ENCODE measurements at places on chromosomes 12 and 14. TPM values are rescaled to one million over a fixed set of nuclear protein-coding genes. Genes with fewer than 3 reads are reported as not detected.

The CLEC2A gene
- total RNA-seq, result not detected

The PARPBP gene
- total RNA-seq, result 15.6 TPM

The KCNH3 gene
- total RNA-seq, result not detected

The PCED1B gene
- total RNA-seq, result 0.28 TPM

DNA sequence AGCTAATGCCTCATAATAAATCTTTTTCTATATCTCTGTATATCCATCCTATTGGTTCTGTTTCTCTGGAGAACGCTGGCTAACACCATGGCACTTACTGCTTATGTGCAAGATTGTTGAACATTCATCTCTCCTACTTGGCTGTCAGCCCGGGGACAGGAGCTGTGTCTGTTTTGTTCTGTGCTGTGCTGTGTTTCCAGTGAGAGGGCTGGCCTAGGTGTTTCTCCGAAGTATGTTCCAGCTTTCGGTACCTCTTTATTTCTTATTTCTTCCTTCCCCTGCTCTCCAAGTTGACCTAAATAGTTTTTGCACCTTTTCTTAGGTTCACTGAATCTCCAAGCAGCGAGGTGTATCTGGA, 18.8 kb upstream of the NR4A1 start:
- H3K27ac ChIP-seq, result 0 out of 2 replicates have a peak overlapping the region, but pooled peaks have one; percentile 25
- H3K27me3 ChIP-seq, result no peaks in the 10 kb centered on the region
- DNase-seq, result peak; percentile 80

- H3K27ac ChIP-seq, result no peak overlapping the region
- no peak overlapping the region for H3K4me3 ChIP-seq
- peaks cover 5% of the 10 kb centered on the region for H3K4me1 ChIP-seq
- H3K36me3 ChIP-seq, result peaks cover 5% of the 10 kb centered on the region
- DNase-seq, result peak; percentile 31
Measured at GRCh38 chr12:79778802-79779448, 88.2 kb upstream of the PAWR start.

GRCh38 chr12:120783197-120783596, 57.6 kb downstream of the ACADS start:
- H3K27ac ChIP-seq, result no peak overlapping the region
- peak; percentile 87 for DNase-seq
- peaks cover 4% of the 10 kb centered on the region for H3K4me1 ChIP-seq
- H3K36me3 ChIP-seq, result peaks cover 10% of the 10 kb centered on the region
- no peak overlapping the region for H3K4me3 ChIP-seq

DNA sequence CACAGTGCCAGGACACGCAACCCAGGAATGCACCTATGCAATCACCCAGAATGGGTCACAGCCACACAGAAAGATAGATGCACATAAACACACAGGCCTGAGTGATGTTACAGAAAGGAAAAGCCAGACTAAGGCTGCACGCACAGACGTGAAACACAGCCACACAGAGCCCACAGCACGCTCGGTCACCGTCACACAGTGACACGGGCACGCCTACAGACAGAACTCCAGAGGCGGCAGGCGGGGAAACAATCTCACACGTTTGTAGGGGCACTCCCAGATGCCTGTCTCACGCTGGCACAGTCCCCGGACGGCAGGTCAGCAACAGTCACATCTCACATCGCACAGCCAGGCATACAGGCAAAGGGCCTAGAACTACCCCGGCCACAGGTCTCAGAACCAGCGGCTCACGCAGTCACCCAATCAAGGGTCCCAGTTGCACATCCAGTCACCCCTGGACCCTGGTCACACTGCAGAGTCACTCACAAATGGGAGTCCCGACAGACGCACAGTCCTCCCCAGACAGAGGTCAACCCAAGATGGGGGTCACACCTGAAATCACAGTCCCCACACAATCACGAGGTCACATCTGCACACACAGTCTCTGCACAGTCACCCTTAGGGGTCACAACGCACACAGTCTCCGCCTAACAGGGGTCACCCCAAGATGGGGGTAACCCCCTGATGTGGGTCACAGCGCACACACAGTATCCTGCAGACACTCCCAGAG, 790 bp downstream of the SSH1 start:
- peak overlapping the region; percentile 93 for H3K4me3 ChIP-seq
- no peaks in the 10 kb centered on the region for H3K27me3 ChIP-seq

GRCh38 chr12:40215982-40216381, 8.8 kb upstream of the LRRK2 start:
- no peaks in the 10 kb centered on the region for H3K27me3 ChIP-seq
- H3K4me3 ChIP-seq, result no peak overlapping the region
- H3K4me1 ChIP-seq, result no peaks in the 10 kb centered on the region
- H3K27ac ChIP-seq, result no peak overlapping the region
- H3K36me3 ChIP-seq, result no peaks in the 10 kb centered on the region

- H3K36me3 ChIP-seq, result no peaks in the 10 kb centered on the region
- no peak overlapping the region for H3K4me3 ChIP-seq
- no peak for DNase-seq
- H3K27ac ChIP-seq, result no peak overlapping the region
Measured at GRCh38 chr14:97977651-97978261, 1180.6 kb downstream of the VRK1 start.

- peak; percentile 93 for DNase-seq
- H3K4me3 ChIP-seq, result no peak overlapping the region
- no peak overlapping the region for H3K27ac ChIP-seq
- H3K27me3 ChIP-seq, result peaks cover 36% of the 10 kb centered on the region
- peaks cover 9% of the 10 kb centered on the region for H3K4me1 ChIP-seq
Measured at GRCh38 chr14:69263364-69263763, 3.4 kb downstream of the GALNT16 start.

- H3K27ac ChIP-seq, result peak overlapping the region; percentile 91
- H3K36me3 ChIP-seq, result no peaks in the 10 kb centered on the region
- H3K27me3 ChIP-seq, result peaks cover 7% of the 10 kb centered on the region
- no peak overlapping the region for H3K4me3 ChIP-seq
- peaks cover 10% of the 10 kb centered on the region for H3K4me1 ChIP-seq
Measured at GRCh38 chr14:103199124-103199523, 75.9 kb downstream of the TNFAIP2 start.

GRCh38 chr12:26938701-26939062, 412 bp downstream of the FGFR1OP2 start:
- no peaks in the 10 kb centered on the region for H3K36me3 ChIP-seq
- peaks cover 2% of the 10 kb centered on the region for H3K4me1 ChIP-seq
- H3K4me3 ChIP-seq, result peak overlapping the region; percentile 89
- no peaks in the 10 kb centered on the region for H3K27me3 ChIP-seq
- no peak for DNase-seq

DNA sequence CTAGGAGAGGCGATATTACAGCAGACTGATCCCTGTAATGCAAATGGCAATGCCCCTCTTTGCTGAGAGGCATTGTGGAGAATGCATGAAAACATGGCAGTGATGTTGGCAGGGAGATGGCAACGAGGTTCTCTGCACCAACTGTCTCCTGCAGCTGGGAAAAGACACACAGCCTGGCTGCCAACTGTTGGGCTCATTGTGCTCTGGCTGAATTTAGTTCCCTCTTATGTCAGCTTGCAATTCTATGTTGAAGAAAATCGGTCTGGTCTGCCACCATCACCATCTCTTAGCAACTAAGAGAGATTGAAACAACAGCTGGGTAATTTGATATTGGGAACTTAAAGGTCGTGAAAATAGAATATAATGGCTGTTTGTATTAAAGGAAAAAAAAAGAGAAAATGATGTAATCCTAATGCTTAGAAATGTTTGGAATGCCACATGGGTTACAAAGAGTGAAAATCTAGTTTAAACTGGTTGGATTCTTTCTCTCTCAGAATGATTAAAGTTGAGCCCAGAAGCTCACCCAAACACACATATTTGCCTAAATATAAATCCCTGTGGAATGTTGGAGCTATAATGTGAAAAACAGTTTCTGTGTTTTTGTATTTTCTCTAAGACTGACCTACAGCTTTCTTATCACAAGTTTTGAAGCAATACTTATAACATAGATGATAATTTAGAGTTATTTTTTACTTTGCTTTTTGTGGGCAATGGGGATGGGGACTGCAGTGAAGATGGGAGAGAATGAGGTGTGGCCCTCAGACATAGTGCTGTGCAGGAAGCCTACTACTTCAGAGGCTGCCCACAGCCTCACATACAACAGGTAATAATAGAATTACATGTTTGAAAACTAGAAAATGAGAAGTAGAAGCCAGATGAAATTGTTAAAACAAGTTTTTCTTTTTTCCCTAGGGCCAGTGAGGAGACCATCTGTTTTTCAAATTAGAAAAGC, 143.7 kb downstream of the AKAP6 start:
- peak overlapping the region; percentile 99 for H3K27ac ChIP-seq
- no peaks in the 10 kb centered on the region for H3K36me3 ChIP-seq
- no peak overlapping the region for H3K4me3 ChIP-seq
- DNase-seq, result peak; percentile 81

GRCh38 chr14:70707138-70708038, 65.7 kb downstream of the TTC9 start:
- no peak overlapping the region for H3K4me3 ChIP-seq
- no peaks in the 10 kb centered on the region for H3K4me1 ChIP-seq
- H3K36me3 ChIP-seq, result no peaks in the 10 kb centered on the region
- no peak overlapping the region for H3K27ac ChIP-seq
- DNase-seq, result peak; percentile 41

- peak; percentile 44 for DNase-seq
- H3K27me3 ChIP-seq, result peaks cover 7% of the 10 kb centered on the region
- H3K4me1 ChIP-seq, result peaks cover 2% of the 10 kb centered on the region
- H3K36me3 ChIP-seq, result no peaks in the 10 kb centered on the region
- H3K27ac ChIP-seq, result no peak overlapping the region
Measured at GRCh38 chr14:32397861-32398640, 69.0 kb downstream of the AKAP6 start.

The GLI1 gene
- 1.4 TPM for total RNA-seq

The PTPN6 gene
- total RNA-seq, result under 0.01 TPM

DNA sequence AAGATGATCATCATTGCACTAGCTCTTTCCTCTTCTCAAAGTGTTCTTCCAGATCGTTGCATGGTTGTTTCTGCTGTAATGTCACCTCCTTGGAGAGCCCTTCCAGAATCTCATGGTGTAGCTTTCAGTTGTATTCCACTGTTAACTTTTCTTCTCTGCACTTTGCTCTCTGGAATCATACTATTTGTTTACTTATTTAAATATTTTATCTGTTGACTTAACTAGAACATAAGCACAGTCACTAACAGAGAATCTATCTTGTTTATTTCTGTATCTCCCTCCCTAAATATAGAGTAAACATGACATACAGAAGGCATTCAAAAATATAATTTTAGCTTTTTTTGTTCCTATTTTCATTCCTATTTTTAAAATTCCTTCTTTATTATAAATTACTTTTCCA, 11.8 kb downstream of the LIN7A start:
- H3K4me1 ChIP-seq, result peaks cover 2% of the 10 kb centered on the region
- H3K27ac ChIP-seq, result no peak overlapping the region
- no peaks in the 10 kb centered on the region for H3K27me3 ChIP-seq
- H3K36me3 ChIP-seq, result no peaks in the 10 kb centered on the region
- H3K4me3 ChIP-seq, result no peak overlapping the region
- DNase-seq, result no peak

The KRT8 gene
- 14.2 TPM for total RNA-seq

- no peaks in the 10 kb centered on the region for H3K36me3 ChIP-seq
- H3K27ac ChIP-seq, result no peak overlapping the region
- no peak overlapping the region for H3K4me3 ChIP-seq
- 0 out of 2 replicates have a peak, but pooled peaks cover 2% of the 10 kb centered on the region for H3K4me1 ChIP-seq
- no peaks in the 10 kb centered on the region for H3K27me3 ChIP-seq
- DNase-seq, result peak; percentile 73
Measured at GRCh38 chr12:100553936-100554335, 19.5 kb upstream of the GAS2L3 start.

- peak overlapping the region; percentile 89 for H3K27ac ChIP-seq
- peaks cover 6% of the 10 kb centered on the region for H3K4me1 ChIP-seq
- H3K36me3 ChIP-seq, result no peaks in the 10 kb centered on the region
- H3K27me3 ChIP-seq, result no peaks in the 10 kb centered on the region
- H3K4me3 ChIP-seq, result peak overlapping the region; percentile 87
- no peak for DNase-seq
Measured at GRCh38 chr12:69469854-69470188, 367 bp upstream of the FRS2 start.

DNA sequence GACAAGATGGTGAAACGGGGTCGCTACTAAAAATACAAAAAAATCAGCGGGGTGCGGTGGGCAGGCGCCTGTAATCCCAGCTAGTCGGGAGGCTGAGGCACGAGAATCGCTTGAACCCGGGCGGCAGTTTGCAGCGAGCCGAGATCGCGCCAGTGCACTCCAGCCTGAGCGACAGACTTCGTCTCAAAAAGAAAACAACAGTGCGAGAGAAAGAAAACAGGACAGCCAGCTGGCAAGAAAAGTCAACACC, 633 bp upstream of the RNU4-2 start:
- H3K4me1 ChIP-seq, result 0 out of 2 replicates have a peak, but pooled peaks cover 5% of the 10 kb centered on the region
- no peak for DNase-seq
- H3K27me3 ChIP-seq, result no peaks in the 10 kb centered on the region
- peak overlapping the region; percentile 56 for H3K4me3 ChIP-seq
- H3K27ac ChIP-seq, result peak overlapping the region; percentile 93

The MAP3K9 gene
- 0.28 TPM for total RNA-seq

The SMCO2 gene
- not detected for total RNA-seq

DNA sequence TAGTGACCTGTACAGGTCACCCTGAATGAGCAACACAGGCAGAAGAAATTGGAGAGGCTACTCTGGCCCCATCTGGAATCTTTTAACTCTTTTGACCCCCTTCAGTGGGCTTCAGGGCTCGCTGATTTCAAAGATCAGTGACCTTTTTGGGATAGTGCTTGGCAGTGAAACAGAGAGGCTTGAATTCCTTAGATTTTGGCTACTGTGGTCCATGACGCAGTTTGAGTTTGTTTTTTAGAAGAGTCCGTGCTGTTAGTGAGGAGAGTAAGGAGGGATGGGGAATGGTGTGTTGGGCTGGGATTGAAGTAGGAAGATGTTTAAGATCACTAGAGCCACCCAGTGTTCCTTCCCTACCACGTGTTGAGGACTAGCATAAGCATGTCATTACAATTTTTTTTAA, 16.5 kb downstream of the TMEM30B start:
- no peak overlapping the region for H3K4me3 ChIP-seq
- no peak for DNase-seq
- no peaks in the 10 kb centered on the region for H3K36me3 ChIP-seq
- H3K27ac ChIP-seq, result no peak overlapping the region
- H3K4me1 ChIP-seq, result peaks cover 10% of the 10 kb centered on the region
- H3K27me3 ChIP-seq, result no peaks in the 10 kb centered on the region

All from IMR-90 (cell line).